ENCODE measurements at places on chromosomes 3 and 15.

- DNase-seq: no peak
Measured at GRCh38 chr3:66962664-66963063, 35.4 kb upstream of the KBTBD8 start.

- no peak for DNase-seq
Measured at GRCh38 chr3:25412269-25412668, 15.8 kb upstream of the RARB start.

- DNase-seq: no peak
Measured at GRCh38 chr3:97821287-97821773, 481 bp upstream of the CRYBG3 start.

DNA sequence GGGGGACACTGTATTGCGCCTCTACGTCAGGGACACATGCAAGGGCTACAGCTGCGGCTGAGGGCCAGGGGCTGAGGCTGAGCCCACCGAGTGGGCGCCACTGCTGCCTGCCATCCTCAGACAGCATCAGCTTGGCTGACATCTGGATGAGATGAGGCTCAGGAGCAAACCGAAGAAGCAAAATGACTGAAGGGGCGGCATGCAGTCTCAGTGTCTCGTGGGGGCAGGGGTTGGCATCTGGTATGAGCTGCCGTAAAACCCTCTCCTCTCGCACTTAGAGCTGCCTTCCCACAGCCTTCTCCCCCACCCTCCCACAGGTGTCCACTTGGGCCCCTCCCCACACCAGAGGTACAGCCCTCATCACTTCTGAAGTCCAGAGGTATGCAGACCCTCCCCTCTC lies 24.2 kb upstream of the CMTM7 start:
- DNase-seq: no peak

DNA sequence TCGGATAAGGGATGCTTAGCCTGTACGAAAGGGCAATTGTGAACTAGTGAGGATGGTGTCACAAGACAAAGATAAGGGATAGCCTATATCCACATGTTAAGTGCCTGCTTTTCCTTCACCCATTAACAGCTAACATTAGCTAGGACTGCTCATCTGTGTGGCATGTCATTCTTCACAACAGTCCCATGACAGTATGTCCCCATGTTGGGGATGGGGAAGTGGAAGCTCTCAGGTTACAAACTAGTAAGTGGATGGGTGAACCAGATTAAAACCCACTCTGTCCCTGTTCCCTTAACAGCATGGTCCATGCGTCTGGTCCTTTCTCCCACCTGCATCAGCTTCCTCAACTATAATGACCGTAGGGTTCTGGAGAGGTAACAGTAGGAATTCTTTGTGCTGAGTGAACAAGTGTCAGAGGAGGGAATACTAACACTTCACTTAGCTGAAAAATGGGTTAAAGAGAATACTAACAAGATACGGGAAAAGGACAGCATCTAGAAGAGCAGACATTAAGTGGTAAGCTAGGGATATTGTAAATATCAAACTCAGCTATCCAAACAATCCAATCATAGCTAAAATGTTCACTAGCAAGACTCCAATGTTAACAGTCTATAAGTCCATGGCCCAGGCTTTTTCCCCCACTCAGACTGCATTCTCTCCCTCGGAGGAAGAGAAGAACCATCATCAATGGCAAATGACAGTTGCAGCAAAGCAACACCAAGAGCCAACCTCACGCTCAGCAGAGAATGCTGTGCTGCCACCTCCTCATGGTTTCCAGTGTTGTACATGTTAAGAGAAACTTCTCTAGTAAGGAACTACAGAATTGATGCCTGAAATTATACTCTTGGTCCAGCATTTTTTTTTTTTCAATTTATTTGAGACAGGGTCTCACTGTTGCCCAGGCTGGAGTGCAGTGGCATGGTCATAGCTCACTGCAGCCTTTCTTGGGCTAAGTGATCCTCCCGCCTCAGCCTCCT lies 5.0 kb downstream of the RPLP1 start:
- DNase-seq: no peak

- DNase-seq: no peak
Measured at GRCh38 chr3:50317300-50317699, 5.2 kb downstream of the HYAL2 start.

GRCh38 chr15:85073556-85074194 lies 92.0 kb downstream of the PDE8A start:
- DNase-seq: no peak
